ENCODE measurements at places on chromosomes 11 and 22.

GRCh38 chr22:48902983-48903650 is 924.6 kb downstream of the BRD1 start:
- no peak for DNase-seq

- DNase-seq = no peak
Measured at GRCh38 chr11:9643751-9644150, 20.1 kb upstream of the SWAP70 start.

GRCh38 chr11:75779960-75780359 is 11.4 kb downstream of the DGAT2 start:
- DNase-seq = peak; percentile 22

GRCh38 chr11:74072721-74073120 is 63.8 kb upstream of the UCP3 start:
- DNase-seq = no peak

DNA sequence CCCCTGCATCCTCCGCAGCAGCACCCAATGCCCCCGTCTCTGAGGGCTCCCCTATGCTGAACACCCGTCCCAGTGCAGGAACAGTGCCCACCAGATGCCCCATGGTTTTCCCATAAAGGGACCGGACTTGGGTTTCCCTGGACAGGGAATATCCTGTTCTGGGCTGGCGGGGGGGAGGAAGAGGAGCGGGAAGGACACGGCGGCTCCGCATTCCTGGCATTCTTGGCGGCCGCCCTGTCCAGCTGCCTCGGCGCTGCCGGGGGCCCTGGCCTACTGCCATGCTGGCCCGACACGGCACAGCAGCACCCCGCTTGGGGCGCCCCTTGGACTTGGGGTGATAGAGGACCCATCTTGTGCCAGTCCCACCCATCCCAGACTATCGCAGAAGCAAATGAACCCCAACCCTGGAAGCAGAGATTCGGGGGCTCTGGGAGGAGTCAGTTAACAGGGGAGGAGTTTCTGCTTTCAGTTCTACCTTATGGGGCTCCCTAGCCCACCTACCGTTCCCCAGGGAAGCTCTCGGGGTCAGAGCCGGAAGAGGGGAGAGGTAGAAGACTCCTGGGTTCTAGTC is 23.7 kb upstream of the CBX7 start:
- DNase-seq = peak; percentile 83

DNA sequence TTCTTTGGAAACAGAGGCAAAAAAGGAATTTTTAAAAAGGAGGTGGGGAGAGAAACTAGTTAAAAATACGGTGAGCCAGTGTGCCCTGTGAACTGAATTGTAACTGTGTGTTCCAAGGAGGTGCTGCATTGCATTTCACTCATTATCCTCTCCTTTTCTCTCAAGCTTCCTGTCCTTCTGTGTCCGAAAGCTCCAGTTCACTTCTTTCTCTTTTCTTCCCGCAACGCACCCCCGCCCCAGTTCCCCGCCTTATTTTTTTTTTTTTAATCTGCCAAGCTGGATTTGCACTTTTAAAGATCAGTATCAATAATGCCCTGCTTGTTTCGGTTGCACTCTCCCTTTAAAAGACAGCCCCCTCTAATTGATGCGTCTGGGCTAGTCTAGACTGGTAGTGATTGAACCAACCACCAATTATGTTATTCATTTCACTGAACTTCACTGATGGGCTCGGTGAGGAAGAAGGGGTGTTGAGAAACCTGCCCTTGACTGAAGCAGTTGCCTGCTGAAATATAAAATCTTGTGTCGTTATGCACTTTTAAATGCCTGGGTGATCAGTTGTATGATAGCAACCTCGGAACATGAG is 18.5 kb downstream of the BLID start:
- no peak for DNase-seq

Data from Right ventricle myocardium superior (tissue), 1 donor.